Stimulated activated CD4-positive, alpha-beta T cell treated with anti-CD3 and anti-CD28 coated beads, Interleukin-1b, Interleukin-23, amount 100 ng/mL, for 24 hours (primary cell): ENCODE measurements at places on chromosomes 13 and 19.

DNA sequence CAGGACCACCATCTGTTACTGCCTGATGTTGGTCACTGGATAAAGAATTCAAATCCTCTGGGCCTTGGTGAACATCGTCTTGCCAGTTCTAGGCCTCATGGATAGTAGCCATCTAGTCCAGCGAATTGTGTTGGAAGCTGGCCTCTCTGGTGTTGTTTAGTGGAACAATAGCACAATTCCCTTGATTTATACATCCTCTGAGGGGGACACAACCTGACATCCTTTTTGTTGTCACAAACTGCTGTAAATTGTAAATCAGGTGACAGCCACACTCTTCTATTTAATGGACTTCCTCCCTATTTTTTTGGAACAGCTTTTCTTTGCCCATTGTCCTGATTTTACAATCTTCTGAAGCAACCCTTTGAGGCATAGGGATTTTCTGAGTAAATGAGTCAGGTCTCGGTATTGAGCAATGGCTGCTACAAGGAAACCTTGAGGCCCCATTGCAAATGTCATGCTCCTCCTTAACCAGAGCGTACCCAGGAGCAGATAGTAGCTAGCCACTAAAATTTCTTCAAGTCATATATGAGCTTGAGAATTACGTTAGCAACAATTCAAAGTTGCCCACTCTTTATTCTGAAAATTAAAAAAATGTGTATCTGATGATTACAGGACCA lies 263.3 kb downstream of the COG6 start:
- no peak for DNase-seq

DNA sequence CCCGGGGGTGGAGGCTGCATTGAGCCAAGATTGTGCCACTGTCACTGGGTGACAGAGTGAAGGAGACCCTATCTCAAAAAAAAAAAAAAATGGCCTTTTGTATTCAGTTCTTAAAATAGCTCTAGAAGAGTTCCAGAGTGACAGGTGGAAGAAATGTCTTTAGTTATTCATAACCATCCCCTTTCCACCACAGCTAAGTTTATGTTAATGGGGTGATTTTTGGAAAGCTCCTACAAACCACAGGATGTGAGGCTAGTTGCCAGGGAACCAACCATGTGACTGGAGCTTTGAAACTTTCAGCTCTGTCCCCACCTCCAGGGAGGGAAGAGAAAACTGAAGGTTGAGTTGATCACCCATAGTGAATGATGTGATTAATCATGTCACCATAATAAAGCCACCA lies 6.9 kb downstream of the ZNF490 start:
- peak; percentile 23 for DNase-seq

GRCh38 chr19:18749362-18750231 lies 41.5 kb downstream of the COMP start:
- DNase-seq: no peak

- DNase-seq: no peak
Observed at GRCh38 chr13:40123962-40124632, 468.6 kb downstream of the COG6 start.
